ENCODE measurements at places on chromosomes 11 and 22.

DNA sequence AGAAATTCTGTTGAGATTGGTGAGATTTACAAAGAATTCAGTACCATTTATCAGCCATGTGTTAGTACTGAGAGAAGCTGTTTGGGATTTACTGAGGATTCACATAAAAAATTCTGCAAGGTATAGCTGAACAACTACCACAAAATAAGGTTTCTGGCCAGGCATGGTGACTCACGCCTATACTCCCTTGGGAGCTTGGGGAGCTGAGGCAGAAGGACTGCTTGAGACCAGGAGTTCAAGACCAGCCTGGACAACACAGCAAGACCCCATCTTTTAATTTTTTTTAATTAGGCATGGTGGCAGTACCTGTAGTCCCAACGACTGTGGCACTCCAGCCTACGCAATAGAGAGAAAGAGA lies 86.7 kb downstream of the SIK3 start:
- no peak for DNase-seq

GRCh38 chr11:74608431-74608830 lies 16.0 kb downstream of the POLD3 start:
- no peak for DNase-seq

- no peak for DNase-seq
Observed at GRCh38 chr11:77557553-77557952, 32.2 kb upstream of the AQP11 start.

- DNase-seq, result no peak
Observed at GRCh38 chr11:46307369-46307768, 29.9 kb downstream of the CREB3L1 start.

- no peak for DNase-seq
Observed at GRCh38 chr22:36713436-36713835, 9.9 kb upstream of the CACNG2 start.

GRCh38 chr11:47384498-47384897 lies 6.2 kb upstream of the SPI1 start:
- DNase-seq, result no peak

- DNase-seq, result no peak
Observed at GRCh38 chr11:62805961-62806441, 761 bp upstream of the NXF1 start.

- DNase-seq, result no peak
Observed at GRCh38 chr11:72226701-72227100, 2.1 kb downstream of the INPPL1 start.

GRCh38 chr11:9066433-9066925 lies 24.9 kb downstream of the SCUBE2 start:
- no peak for DNase-seq

- DNase-seq, result no peak
Observed at GRCh38 chr22:26777156-26777801, 119.9 kb downstream of the MIAT start.

- no peak for DNase-seq
Observed at GRCh38 chr11:119608781-119609180, 120.2 kb downstream of the NECTIN1 start.

DNA sequence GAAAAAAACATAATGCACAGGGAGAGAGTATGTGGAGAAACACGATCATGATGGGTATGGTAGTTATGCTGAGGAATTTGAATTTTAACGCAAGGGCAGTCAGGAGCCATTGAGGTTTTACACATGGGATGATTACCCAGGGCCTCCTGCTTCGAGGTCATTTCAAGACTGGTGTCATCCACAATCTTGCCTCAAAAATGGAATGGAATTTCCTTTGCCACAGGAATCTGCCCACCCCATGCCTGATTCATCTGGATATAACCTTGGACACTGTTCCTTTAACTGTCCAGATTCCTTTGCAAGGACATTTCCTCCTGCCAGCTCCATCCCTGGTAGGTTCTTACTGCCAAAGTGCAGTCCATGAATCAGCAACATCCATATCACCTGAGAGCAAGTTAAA lies 655.9 kb upstream of the TENM4 start:
- DNase-seq, result no peak

DNA sequence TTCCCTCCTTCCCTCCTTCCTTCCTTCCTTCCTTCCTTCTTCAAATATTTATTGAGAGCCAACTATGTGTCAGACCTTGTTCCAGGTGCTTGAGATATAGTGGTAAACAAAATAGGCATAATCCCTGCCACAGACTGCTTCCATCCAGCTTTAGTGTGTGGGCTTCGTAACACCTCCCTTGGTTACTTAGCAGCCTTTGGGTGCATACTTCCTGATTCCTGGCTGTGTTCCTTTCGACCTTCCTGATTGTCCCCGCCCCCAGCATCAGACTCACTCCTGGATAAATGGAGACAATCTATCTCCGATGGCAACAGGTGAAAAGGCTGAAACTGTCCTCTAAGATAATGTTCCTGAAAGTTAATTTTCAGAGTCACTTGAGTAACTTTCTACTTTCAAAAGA lies 13.5 kb downstream of the CCDC81 start:
- no peak for DNase-seq

DNA sequence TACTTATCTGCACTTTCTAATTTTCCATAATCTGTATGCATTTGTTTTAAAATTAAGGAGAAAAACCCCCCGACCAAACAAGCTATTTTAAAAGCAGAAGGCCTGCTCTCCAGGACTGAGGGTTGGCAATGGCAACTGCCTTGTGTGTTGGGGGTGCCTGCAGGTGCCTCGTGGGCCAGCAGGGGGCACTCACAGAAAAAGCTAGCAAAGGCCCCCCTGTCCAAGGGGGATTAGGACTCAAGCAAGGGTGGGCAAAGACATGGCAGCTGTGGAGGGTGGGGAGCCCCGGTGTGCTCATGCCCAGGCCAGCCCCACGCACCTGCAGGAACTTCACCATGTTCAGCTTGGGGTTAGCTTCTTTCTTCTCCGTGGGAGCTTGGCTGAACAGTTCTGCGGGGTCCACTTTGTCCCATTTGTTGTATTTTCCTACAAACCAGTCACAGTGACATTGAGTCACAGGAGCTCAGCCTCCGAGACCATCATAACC lies 10.3 kb downstream of the TOP3B start:
- DNase-seq, result no peak

- DNase-seq, result no peak
Observed at GRCh38 chr11:134863294-134863693, 451.3 kb upstream of the B3GAT1 start.

- no peak for DNase-seq
Observed at GRCh38 chr11:76637491-76638269, 32.9 kb downstream of the LRRC32 start.

GRCh38 chr22:37182101-37182948 lies 5.7 kb downstream of the C1QTNF6 start:
- DNase-seq, result no peak

GRCh38 chr11:86156397-86156955 lies 87.6 kb upstream of the PICALM start:
- no peak for DNase-seq

DNA sequence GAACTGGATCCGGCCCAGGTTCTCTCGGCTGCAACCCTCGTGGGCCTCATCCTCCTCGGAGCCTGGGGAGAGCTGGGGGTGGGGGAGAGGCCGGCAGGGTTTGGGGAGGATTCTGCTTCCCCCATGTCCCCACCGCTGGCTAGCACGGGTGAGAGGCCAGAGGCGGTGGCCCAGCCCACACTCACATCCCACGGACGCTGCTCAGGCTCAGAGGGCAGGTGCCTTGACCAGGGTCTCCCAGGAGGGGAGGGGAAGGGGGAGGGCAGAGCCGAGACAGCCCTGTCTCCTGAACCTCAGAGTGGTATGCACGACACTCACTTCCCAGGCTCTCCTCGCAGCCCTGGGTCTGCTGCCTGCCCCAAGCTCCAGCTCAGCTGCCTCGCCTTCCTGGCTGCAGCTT lies 19.6 kb downstream of the LRRC10B start:
- DNase-seq, result no peak

GRCh38 chr11:85869781-85870180 lies 14.6 kb downstream of the CCDC83 start:
- DNase-seq, result no peak

DNA sequence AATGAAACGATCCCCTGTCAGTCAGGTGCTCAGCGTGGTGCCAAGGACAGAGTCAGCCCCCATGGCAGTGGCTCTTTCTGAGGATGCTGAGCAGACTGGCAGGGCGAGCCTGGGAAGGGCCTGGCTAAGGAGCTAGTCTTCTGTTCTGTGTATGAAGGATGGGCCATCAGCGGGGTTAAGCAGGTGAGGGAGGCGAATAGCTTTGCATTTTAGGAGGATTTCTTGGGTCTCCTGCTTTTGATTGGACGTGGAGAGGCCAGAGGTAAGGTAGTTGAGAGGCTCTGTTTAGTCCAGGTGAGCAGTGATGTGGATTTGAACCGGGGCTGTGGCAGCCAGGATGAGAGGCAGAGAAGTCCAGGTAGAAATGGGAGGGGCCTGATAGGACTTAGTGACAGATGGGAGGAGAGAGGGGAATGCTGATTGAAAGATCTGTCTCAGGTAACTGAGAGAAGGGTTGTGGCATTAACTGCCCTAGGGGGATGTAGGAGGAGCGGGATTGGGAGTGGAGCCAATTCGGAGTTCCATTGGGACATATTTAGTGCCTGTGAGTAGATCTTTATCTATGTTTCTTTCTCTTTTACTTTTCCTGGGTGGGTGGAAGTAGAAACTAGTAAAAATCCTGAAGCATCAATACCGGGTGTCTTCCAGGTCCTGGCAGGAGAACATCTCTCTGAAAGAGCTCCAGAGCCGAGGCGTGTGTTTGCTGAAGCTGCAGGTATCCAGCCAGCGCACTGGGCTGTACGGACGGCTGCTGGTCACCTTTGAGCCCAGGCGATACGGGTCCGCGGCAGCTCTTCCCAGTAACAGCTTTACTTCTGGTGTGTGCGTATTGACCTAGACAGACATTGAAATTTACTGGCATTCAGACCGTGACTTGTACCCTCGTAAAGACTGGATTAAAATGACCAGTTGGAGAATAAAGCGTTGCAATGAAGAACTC lies 2.0 kb downstream of the IGHMBP2 start:
- DNase-seq, result no peak

- no peak for DNase-seq
Observed at GRCh38 chr22:19603767-19604166, 79.6 kb upstream of the CLDN5 start.

DNA sequence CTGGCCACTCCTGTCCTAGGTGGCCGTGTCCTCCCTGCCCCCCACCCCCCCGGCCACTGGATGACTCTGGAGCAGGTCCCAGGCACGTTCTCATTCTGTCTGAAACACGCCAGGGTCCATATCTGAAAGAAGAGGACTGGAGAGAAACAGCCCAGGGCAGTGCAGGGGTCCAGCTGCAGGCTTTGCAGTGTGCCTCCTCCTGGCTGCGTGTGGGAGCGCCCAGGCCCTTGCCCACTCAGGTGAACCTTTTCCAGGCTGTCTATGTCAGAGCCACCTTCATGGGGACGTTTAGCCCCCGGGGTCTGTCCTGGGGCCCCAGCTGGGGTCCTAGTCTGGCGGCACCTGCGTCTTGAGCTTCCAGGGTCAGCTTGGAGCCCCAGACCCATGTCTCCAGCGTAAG lies 15.6 kb downstream of the GRAMD4 start:
- DNase-seq, result no peak

DNA sequence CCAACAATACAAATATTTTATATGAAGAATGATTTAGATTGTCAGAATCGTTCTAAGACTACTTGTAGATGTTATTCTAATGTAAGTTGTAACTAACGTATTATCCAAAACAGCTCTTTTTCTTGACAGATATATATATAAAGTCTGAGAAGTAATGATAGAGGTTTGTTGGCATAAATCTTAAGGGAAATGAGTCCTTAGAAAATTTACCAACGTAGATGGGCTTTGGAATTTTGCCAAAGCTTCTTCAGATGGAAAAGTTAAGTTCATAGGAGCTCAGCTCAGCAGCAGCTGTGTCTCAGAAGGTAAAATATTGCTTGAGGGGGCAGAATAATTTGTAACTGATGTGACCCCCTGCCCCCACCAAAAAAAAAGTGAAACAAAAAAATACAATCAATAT lies 66.7 kb downstream of the BID start:
- DNase-seq, result no peak

DNA sequence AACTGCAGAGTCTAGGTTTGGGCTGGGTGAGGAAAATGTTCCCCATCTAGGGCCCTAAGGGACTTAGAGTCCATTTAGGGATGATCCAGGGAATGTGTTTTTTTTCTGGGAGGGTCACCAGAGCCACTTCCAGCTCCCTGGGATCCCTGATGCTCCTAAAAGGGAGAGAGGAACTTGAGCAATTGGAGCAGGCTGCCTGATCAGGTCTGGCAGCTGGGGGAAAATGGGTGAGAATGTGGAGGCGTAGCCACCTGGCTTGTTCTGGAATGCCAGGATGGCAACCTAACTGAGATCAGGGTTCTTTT lies 1.2 kb downstream of the PGAP2 start:
- no peak for DNase-seq

DNA sequence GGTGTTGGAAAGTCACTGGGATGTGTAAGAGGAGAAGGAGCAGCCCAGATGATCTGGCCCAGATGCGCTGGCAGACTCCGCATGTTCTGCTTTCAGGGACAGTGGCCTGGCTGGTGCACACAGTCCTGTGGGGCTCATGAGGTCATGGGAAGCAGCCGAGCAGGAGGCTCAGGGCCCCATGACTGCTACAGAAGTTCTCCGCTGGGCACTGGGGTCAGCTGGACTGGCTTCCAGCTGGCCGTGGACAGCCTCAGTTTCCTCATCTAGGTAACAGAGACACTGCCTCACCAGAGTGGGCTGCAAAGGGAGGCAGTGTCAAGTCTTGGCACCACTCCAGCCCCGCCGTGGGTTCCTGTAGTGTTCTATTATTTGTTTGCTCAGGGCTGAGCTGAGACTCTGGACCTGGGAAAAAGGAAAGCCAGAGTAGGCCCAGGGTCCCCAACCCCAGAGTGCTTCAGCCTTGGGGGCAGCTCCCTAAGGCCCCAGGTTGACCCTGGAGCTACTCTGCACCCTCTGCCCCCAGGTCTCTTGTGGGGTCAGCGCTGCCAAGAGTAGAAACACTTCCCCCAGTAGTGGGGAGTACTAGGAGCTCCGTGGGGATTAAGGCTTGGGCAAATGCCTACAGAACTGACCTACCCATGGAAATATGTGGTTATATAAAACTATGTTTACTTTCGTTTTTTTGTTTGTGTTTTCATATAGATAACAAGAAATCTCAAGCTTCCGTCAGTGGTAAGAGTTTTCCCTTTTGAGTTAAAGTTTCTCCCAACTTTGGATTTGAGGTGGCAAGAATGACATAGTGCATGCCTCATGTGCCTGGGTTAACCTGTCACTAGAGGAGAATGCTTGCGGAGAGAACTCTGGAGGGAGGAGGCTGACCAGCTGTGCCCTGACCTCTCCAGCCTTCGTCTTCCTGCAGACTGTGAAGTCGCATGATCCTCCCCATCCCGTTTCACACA lies 45.3 kb downstream of the MED15 start:
- no peak for DNase-seq

- DNase-seq, result no peak
Observed at GRCh38 chr11:94315664-94316063, 11.3 kb downstream of the IZUMO1R start.

GRCh38 chr11:7577291-7578190 lies 63.7 kb downstream of the PPFIBP2 start:
- DNase-seq, result no peak
